ENCODE measurements at places on chromosomes 6 and 20.

GRCh38 chr6:88547768-88548167 lies 381.6 kb upstream of the CNR1 start:
- DNase-seq: no peak

- no peak for DNase-seq
Measured at GRCh38 chr6:118319416-118319815, 228.7 kb upstream of the PLN start.

DNA sequence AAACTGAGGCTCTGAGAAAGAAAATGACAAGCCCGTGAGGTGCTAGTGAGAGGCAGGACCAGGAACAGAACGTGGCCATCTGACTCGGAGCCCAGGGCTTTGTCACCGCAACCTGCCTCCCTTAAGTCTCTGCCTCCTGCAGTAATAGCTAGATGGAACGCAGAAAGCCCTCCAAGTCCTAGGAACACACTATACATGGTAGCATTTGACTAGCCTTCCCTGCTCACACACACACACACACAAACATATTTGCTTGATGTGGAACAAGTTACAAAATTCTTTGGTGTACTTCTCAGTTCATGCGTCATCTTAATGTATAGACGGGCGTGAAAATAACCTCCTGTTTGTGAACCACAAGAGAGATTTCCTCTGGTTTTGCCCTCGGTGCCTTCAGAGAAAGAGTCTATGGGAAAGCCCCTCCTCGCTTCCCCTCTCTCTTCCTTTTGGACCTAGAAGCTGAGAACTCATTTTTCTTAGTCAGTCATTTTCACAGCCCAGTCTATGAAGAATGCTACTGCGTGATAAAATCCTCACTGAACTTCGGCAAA lies 38.8 kb downstream of the C6orf52 start:
- no peak for DNase-seq

DNA sequence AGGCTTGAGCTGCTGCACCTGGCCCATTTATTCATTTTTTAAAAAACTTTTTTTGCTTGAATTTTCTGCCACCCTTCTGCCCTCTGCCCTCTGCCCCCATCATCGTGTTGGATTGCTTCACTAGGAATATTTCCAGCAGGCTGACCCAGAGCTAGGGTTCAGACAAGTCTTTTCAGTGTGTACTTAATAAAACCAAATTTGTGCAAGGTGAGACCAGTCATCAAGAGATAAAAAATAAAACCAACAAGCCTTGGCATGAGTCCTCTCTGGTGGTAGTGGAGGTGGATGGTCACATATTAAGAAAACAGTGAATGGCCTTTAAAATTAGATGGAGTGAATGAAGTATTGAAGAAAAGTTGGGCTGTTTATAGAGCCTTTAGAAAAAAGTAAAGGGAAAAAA lies 239.6 kb downstream of the CDKAL1 start:
- DNase-seq: no peak

- no peak for DNase-seq
Measured at GRCh38 chr6:9494864-9495263, 920.0 kb downstream of the TFAP2A start.

DNA sequence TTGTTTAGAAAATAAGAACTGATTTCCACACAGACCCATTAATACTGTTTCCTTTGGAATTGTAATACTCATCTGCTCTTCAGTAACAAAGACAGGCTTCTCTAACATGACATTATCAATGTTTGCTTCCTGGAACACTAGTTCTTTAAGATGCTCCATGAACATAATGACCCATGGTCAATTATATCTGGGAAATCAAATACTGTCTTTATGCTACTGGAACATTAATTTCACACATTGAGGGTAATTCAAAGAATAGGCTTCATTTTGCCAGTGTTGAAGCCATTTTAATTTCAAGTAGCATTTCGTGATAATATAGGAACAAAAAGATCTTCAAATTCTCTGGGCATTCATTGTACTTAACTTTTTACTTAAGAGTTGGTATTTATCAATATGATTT lies 80.9 kb downstream of the OPN5 start:
- no peak for DNase-seq

GRCh38 chr6:107447663-107448216 lies 11.6 kb downstream of the PDSS2 start:
- no peak for DNase-seq

DNA sequence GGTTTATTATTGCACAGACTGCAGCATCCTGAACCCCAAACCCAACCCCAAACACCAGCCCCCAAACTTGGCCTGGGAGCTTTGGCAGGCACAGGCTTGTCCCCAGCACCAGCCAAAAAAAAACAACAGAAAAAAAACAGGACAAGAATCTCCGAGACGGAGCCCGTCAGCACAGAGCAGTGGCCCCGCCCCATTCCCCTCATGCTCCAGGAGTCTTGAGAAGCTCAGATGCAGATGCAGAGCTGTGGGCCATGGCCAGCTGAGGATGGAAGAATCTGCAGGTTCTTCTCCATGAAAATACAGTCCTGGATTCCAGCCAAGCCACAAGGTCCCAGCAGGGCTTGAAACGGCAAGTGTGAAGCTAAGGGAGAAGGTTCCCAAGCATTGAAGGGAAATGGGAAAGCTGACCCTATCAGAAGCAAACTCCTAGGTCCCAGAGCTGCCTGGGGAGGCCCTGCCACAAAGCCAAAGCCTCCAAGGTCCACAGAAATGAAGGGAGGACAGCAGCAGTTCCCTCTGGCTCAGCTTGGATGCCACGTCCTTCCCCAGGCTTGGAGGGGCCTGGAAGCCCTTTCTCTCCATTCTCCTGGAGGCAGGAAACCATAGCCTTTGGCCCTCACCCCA lies 75.2 kb downstream of the JPH2 start:
- no peak for DNase-seq

- no peak for DNase-seq
Measured at GRCh38 chr20:3699037-3699436, 13.4 kb downstream of the SIGLEC1 start.

DNA sequence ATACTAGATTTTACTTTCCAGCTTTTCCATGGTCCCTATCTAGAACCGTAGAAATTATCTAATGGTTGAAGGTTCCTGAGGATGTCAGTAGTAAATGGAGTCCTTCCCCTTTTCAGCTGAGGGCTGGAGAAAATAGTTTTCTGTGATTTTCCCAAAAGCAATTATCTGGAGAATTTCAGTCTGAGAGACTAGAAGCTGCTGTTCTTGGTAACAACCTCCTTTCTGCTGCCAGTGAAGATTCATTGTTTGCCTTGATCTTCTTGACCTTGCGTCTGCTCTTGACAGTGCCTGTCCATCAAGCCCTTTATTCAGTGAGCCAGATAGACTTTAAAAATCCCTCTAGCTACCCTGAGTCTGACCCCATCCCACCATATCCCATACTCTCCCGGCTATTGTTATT lies 73.1 kb downstream of the PHACTR2 start:
- DNase-seq: no peak

DNA sequence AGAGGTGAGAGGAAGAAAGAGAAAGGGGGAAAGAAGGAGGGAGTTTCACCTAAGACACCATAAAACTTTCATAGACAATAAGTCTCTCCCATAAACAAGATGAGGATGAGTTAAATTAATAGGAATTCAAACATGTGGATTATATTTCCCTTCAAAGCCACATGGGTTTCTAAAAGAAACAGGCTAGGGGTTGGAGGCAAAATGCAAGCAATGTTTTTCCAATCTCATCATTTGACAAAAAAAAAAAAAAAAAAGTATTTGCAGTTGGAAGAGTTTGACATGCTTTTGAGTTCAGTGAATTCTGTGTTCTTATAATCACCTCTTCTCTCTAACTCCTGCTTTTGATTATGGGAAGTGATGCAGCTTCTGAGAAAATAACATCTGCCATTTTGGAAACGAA lies 286.5 kb upstream of the PRND start:
- no peak for DNase-seq

DNA sequence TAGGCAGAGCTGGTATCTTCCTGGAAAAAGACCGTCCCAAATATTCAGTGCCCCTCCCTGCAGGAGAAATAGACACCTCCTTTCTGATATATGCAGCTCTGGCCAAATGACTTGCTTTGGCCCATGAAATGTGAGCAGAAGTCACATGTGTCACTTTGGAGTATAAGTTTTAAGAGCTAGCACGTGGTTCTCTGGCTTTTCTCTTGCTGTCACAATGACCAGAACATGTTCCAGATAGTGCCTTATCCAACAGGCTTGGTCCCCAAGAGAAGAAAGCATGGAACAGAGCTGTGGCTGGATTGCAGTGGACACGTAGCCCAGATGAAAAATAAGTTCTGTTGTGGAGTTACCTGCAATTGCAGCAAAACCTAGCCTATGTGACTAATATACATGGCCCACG lies 40.4 kb downstream of the UNC5CL start:
- DNase-seq: no peak

DNA sequence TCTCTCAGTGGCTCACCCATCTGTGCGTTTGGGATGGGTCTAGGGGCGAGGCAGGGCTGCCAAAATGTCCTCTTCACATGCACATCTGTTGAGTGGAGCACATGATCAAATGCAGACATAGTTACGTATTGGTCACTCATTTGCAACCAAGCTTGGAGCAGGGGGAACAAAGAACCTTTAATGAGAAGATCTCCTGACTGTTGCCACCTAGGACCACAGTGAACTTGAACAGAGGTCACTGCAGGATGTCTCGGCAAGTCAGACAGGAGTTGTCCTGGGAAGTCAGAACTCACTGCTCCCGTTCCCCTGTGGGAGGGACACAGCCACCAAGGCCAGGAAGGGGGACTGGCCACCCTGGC lies 73.4 kb downstream of the SSR1 start:
- DNase-seq: no peak

DNA sequence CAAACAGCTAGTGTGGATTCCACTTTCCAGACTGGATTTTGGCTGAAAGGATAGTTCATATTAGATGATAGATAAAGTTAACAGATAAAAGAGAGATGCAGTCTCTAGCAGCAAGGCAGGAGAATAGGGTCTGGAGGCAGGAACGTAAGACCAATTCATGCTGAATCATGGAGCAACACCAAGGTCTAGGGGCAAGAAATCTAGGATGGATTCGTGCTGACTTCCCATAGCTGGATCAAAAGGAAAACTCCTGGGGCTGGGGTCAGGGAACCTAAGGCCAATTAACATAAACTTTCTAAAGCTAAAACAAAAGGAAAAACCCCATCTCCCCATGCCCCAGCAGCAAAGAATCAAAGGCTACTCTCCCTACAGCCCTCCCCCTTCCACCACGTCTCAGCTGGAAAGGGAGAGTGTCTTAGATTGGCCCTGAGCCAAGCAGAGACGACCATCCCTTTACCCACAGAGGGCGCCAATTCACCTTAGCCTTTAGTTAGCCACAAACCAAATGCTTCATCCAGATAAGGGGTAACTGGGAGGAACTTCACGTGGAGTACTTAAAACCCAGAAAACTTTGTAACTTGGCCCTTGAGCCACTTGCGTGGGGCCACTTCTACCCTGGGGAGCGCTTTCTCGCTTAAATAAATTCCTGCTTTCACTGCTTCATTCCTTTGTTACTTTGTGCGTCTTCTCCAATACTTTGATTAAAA lies 7.6 kb downstream of the TREM1 start:
- peak; percentile 91 for DNase-seq

DNA sequence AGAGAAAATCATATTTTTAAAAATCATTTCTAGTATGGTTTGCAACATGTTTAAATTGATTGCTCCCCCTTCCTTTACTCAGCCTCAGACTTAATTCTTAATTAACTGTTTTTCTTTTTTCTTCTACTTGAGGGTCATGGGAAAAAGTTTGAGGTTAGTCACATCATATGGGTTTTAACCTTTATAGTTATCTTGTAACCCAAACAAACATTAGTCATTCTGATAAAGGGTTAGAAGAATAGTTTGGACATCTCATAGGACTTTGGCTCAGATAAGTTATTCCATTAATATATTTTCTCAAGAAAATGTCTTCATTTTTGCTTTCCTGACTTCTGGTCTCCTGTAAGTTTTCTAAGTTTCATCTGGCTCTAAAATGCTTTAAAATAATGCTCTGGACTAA lies 34.5 kb upstream of the TSPYL1 start:
- no peak for DNase-seq

- no peak for DNase-seq
Measured at GRCh38 chr20:10291568-10292248, 73.1 kb downstream of the SNAP25 start.

DNA sequence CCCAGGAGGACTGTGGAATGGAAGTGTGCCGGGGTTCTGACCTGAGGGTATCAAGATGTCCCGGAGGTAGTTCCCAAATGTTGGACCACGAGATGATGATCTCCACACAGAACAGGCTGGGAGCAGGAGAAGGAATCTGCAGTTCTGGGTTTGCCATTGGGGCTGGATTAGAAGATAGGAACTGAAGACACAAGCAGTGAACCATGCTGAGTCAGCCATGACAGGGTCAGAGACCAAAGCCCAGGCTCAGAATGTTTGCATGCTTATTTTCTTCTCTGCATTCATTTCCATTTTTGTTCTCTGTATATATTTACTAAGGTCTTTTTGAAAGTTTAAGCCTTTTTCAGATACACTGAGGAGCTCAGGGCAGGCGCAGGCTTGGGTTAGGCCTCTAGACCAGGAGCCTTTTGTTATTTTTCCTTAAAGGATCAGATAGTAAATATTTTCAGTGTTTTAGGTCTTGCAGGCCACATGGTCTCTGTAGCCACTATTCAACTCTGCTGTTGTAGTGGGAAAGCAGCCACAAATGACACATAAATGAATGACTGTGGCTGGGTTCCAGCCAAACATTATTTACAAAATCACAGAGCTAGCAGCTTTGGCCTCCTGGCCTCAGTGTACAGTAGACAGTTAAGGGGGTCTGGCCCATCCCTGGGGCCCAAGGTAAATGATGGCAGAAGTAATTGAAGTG lies 28.5 kb downstream of the SLC35D3 start:
- DNase-seq: no peak

GRCh38 chr6:165939601-165940290 lies 227.9 kb downstream of the TBXT start:
- no peak for DNase-seq

- no peak for DNase-seq
Measured at GRCh38 chr6:134516582-134516981, 198.7 kb upstream of the SGK1 start.

DNA sequence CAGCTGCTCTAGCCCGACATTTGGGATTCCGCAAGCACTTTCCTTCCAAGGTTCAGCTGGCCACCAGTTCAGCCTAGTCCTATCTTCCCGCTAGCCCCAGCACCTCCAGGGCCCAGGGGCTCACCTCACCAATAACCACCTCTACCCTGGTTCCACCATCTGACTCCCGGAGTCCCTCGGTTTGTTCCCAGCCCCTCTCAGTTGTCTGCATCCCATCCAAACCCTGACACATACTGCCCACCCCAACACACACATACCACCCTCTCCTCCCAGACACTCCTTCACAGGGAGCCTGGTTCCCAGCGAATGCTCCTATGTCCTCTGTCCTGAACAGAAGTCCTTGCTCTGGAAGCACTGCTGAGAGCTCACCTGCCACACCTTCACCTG lies 418 bp downstream of the TNXB start:
- no peak for DNase-seq

GRCh38 chr6:38320843-38321242 lies 318.9 kb downstream of the BTBD9 start:
- no peak for DNase-seq

- DNase-seq: no peak
Measured at GRCh38 chr6:136960781-136961180, 38.7 kb downstream of the SLC35D3 start.

- peak; percentile 49 for DNase-seq
Measured at GRCh38 chr6:16334671-16335070, 96.3 kb downstream of the GMPR start.

Data from KBM-7 (cell line).